Choroid plexus epithelial cell (primary cell): ENCODE measurements at places on chromosomes 2 and 18.

DNA sequence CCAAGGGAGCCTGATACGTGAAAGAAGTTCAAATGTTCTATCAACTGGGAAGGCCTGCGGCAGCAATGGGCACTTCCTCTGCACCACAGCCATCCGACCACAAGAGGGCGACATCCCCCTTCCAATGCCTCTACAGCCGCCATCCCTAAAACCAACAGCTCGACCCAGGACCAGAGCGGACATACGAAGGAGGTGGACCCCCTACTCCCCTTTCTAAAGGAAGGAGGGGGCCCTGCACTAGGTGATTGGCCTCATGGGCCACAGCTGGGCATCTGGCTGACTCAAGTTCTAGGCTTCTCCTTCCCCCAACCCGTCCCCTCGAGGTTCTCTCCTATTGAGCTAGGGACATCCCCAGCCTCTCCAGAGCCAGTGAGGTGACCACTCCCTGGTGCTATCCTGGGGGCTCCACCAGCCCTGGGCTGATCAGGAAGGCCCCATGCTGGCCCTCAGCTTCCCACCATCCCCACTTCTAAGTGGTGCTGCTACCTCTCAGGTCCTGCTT is 217.2 kb downstream of the TNS1 start:
- DNase-seq: peak; percentile 76

DNA sequence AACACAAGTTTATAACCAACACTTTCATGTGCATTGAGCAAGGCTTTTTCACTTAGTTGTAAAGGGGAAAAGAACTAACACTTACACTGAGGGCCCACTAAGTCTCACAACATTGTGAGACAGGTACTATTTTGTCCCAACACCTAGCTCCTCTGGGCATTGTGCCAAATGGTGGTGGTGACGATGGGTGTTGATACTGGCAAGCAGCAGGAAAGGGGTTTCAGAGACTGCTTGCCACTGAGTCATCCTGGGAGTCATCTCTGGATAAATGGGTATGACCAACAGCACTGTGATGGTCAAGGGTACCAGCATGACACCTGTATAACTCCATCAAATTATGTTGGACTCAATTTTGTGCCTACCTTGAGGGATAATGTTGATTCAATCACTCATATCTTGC is 138.8 kb upstream of the ITGA6 start:
- no peak for DNase-seq

GRCh38 chr18:54641734-54642133 is 50.7 kb downstream of the DYNAP start:
- DNase-seq: no peak

- DNase-seq: peak; percentile 93
These were observed 159.2 kb downstream of the GALNT3 start for GRCh38 chr2:165634855-165635254.

DNA sequence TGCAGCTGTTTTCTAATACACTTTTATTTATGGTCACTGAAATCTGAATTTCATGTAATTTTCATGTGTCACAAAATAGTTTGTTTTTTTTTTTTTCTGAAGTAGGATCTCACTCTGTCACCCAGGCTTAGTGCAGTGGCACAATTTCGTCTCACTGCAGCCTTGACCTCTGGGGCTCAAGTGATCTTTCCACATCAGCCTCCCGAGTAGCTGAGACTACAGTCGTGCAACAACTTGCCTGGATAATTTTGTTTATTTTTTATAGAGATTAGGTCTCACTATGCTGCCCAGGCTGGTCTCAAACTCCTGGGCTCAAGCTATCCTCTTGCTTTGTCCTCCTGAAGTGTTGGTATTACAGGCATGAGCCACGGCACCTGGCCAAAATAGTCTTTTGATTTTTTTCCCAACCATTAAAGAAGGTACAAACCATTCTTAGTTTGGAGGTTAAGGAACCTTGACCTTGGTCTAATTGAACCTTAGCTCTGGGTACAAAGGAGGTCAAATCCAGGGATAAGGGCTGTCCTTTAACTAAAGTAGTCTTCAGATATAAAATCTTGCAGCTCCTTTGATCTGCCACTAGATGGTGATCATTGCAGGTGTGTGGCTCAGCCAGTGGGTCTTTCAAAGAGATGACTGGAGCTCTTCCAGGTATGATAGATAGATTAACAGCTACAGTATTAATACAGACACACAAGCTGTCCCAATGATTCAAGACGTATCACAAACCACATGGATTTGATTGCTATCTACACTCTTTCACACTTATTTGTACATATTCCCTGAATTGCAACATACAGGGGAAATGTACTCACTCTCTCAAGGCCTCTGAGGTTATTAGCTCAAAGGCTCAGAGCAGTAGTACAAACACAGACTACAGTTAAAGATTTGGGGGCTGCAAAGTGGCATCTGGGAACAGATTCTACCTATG is 4.7 kb upstream of the KRCC1 start:
- DNase-seq: peak; percentile 58

- DNase-seq: peak; percentile 69
These were observed 116.2 kb downstream of the RBMS1 start for GRCh38 chr2:160377204-160377995.

DNA sequence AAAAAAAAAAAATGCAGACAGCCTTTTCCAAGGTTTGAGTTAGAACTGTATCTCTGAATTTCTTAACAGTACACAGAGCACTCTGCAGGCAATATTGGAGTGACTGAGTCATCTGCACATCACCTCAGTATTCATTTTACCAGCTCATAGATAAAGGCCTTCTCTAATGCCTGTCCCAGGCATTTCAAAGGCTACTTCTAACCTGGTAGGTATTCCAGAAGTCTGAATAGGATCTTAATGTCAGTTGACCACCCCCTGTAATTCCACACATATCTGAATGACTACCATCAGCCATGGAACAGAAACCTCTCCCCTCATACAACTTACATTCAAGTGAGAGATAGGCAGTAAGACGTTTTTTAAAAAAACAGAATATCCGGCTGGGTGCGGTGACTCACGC is 9.0 kb downstream of the METTL21A start:
- peak; percentile 74 for DNase-seq

GRCh38 chr2:66171530-66171929 is 263.4 kb upstream of the MEIS1 start:
- no peak for DNase-seq

DNA sequence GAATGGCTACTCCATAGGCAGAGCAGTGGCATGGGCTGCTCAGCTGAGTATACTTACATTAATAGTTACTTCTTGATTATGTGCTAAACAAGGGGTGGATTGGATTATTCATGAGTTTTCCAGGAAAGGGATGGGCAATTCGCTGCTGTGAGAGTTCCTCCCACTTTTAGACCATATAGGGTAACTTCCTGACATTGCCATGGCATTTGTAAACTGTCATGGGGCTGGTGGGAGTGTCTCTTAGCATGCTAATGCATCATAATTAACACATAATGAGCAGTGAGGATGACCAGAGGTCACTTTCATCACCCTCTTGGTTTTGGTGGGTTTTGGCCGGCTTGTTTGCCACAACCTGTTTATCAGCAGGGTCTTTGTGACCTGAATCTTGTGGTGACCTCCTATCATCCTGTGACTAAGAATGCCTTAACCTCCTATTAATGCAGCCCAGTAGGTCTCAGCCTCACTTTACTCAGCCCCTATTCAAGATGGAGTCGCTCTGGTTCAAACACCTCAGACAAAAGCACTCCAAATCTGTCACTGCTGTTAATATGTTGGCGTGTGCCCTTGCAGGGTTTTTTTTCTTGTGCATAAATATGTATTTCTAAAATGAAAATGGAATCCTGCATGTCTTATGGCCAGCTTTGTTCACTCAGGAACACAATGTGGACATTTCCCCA is 56.0 kb downstream of the CYBRD1 start:
- DNase-seq: no peak

GRCh38 chr18:21146016-21146415 is 34.4 kb upstream of the ROCK1 start:
- DNase-seq: peak; percentile 16

DNA sequence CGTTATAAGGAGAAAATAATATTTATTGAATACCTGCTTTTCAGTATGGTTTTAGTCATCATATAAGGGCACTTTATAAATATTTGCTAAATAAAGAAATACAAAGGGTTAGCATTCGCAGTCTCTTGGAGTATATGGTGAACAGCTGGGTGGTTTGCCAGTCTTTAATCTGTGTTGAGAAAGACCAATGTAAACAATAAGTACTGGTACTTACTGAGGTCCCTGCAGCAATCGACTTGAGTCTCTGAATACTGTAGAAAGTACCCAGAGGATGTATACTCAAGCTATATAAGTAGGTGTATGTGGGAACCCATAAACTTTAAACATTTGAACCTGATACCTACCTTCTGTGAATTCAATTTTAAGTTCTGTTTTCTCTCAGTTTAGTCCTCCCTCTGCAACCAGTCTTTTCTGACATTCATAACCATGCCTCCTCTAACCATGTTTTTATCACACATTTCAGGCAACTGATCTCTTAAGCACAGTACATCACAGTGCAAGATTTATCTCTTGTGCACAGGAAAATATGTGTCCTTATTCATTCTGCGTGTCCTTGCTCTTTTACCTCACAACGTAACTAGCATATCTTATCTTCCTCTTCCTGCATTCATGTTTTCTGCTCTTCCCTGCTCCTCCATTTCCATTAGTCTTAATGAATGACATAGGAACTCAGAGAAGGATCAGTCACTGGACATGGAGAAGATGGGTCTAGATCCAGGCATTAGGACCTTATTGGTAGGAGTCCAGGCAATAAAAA is 21.7 kb downstream of the C18orf63 start:
- no peak for DNase-seq

GRCh38 chr2:141522048-141522447 is 608.8 kb downstream of the LRP1B start:
- no peak for DNase-seq

GRCh38 chr18:55900380-55900779 is 312.4 kb upstream of the TCF4 start:
- peak; percentile 83 for DNase-seq

GRCh38 chr2:238688193-238689153 is 159.4 kb upstream of the TWIST2 start:
- DNase-seq: no peak

- DNase-seq: peak; percentile 60
These were observed 28.7 kb downstream of the ACAA2 start for GRCh38 chr18:49784427-49785185.

DNA sequence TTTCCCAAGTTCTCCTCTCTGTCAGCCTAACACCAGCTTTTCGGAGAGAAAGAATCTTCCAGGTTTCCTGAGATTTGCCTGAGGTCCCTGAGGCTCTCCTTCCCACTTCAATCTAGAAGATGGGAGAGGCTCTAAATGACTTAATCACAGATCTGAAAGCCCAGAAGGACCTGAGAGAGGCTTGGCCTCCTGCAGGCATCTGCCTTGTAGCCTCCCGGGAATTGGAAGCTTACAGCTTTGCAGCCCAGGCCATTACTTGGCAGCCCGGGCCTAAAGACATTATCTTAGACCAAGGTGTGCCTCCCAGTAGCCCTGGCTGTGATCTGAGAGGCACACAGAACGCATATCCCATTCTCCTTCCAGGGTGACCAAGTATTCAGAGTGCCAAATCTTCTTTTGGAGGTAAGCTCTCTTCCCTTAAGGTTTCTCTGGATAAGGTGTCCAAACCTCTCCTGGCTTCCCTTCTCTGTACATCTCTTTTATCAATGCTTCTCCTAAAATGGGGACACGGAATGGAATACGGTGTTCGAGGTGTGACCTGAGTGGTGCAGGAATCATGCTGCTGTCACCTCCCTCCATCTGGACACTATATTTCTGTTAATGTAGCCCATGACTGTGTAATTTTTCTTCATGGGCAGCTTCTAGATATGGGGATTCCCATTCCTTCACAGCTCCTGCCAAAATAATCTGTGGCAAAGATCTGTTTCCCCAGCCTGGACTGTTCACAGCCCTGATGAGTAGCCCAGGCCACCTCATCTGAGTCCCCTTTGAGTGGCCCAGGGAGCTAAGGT is 16.0 kb downstream of the CTIF start:
- DNase-seq: no peak

GRCh38 chr18:46408334-46408987 is 248.6 kb downstream of the LOXHD1 start:
- DNase-seq: peak; percentile 9

- DNase-seq: no peak
These were observed 2.0 kb downstream of the VAMP8 start for GRCh38 chr2:85579266-85579935.

GRCh38 chr2:40357667-40358066 is 94.2 kb downstream of the SLC8A1 start:
- DNase-seq: no peak

- DNase-seq: no peak
These were observed 670.1 kb upstream of the SOX11 start for GRCh38 chr2:5022061-5022460.

- DNase-seq: no peak
These were observed 102.4 kb downstream of the ARL4C start for GRCh38 chr2:234394450-234394849.

DNA sequence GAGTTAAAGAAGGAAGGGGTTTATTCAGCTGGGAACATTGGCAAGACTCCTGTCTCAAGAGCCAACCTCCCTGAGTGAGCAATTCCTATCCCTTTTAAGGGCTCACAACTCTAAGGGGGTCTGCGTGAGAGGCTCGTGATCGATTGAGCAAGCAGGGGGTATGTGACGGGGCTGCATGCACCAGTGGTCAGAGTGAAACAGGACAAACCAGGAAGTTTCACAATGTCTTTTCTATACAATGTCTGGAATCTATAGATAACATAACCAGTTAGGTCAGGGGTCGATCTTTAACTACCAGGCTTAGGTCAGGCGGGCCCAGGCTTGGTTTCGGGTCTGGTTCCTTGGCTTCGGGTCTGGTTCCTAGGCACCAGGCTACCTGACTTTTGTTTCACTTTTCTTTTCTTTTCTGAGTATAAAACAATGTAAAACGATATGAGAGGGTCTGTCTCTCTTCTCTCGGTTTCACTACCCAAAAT is 30.1 kb upstream of the LIPG start:
- peak; percentile 65 for DNase-seq

GRCh38 chr2:96159084-96159830 is 14.0 kb upstream of the DUSP2 start:
- DNase-seq: no peak

GRCh38 chr2:63984606-63985359 is 34.4 kb downstream of the VPS54 start:
- peak; percentile 7 for DNase-seq

- DNase-seq: no peak
These were observed 25.4 kb upstream of the ATOH8 start for GRCh38 chr2:85728342-85728741.

DNA sequence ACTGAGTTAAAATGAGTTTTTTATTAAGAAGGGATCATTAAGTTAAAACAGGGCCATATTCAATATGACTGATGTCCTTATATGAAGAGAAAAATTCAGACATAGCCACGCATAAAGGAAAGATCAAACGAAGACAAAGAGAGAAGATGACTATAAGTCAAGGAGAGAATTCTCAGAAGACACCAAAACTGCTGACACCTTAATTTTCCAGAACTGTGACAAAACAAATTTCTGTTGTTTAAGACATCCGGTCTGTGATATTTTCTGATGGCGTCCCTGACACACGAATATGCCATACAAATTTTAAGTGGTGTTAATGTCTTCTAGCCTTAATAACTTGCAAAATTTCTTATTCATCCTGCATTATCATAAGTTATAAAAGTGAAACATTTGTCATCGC is 1325.2 kb upstream of the DDX18 start:
- DNase-seq: no peak

- no peak for DNase-seq
These were observed 16.7 kb downstream of the ANKRD12 start for GRCh38 chr18:9153256-9153655.
